Kidney (tissue), 22 donors: ENCODE measurements at places on chromosomes 7 and 10. TPM values are rescaled to one million over a fixed set of nuclear protein-coding genes. Genes with fewer than 3 reads are reported as not detected.

DNA sequence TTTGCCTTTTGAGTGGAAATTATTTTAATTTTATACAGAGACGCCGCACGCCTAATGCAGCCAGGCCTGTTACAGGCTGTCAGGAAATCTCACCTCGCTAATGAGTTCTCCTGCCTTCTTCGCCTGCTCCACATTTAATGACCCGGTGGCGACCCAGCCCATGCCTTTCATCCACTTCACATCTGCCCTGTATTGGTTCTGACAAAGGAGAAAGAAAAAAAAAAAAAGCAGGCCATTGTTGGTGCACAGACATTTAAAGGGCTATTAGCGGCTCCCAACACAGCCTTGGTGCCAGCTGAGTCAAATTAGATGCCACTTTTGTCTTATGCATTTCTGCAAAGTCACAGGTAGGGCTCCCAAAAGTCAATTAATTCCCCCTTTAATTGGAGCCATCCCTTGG is 43.3 kb downstream of the NRAP start:
- DNase-seq = no peak

DNA sequence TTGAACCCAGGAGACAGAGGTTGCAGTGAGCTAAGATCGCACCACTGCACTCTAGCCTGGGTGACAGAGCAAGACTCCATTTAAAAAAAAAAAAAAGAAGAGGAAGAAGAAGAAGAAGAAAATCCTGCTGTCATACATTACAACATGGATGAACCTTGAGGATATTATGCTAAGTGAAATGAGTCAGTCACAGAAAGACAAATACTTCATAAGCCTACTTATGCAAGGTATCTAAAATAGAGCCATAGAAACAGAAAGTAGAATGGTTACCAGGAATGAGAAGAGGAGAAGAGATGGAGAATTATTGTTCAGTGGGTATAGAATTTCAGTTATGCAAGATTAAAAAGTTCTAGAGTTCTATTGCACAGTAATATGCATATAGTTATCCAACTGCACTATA is 466.5 kb downstream of the PLXNA4 start:
- DNase-seq = no peak

DNA sequence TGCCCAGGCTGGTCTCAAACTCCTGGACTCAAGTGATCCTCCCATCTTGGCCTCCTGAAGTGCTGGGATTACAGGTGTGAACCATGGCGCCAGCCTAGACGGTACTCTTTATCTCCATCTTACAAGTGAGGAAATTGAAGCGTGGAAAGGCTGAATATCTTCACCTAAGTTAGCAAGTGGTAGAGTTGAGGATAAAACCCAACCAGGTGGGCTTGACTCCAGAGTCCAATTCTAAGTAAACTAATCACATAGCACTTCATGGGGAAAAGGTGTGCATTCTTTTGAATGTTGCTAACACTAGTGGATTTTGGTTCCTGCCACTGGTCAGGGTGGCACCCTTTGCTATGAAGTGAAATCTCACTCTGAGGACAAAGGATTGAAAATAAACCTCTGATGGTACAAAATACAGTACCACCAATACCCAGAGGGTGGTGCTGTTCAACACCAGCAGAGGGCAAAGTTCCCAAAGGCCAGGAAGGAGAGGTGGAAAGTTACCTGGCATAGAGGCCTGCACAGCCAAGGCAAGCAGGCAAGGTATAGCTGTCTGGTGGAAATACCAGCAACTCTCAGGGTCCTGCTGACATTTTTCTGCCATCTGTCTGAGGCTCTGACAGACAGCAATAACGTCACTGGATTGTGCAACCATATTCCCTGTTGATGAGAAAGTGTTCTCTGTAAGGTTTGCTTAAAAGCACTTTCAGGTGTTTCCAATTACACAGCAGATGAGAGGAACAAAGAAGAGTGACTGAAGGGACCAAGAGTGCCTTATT is 17.6 kb downstream of the ZDHHC16 start:
- peak; percentile 70 for DNase-seq

- no peak for DNase-seq
Observed at GRCh38 chr10:1977461-1977860, 240.1 kb upstream of the ADARB2 start.

DNA sequence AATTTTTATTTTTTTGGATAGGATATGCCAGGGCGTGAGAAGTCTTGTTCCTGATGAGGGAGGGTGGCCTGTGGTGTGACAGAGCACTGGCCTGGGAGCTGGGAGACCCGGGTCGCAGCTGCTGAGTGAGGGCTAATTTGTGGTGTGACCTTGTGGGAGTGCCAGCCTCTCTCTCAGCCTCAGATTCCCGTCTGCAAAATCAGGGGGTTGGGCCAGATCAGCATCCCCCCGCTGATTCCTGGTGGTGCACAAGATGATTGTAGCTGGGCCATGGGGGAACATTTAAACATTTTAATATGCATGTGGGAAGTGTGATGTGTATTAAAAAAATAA is 14.9 kb downstream of the TSPAN15 start:
- DNase-seq = no peak

DNA sequence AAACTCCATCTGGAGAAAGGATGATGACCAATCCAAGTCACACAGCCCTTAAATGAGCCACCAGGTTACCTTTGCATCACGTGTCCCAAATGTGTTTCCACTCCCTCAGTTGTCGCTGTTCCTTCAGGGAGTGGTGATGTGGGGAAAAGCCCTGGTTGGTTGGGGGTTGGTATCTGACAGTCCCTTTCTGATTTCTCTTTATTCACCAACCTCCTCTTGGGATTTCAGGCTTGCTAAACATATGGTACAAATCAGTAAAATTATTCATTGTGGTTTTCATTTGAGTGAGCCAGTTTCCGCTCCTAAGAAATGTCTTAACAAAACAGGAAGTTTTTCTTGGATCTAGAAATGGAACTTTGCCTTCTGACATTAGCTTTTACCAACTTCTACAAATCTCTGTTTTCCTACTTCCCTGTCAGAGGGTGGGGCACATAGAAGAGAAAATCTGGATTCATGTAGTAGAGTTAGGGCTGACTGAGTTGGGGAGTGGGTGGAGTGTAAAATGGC is 40.0 kb upstream of the KMT2E start:
- peak; percentile 75 for DNase-seq

GRCh38 chr7:50962281-50962883 is 179.7 kb upstream of the GRB10 start:
- no peak for DNase-seq

DNA sequence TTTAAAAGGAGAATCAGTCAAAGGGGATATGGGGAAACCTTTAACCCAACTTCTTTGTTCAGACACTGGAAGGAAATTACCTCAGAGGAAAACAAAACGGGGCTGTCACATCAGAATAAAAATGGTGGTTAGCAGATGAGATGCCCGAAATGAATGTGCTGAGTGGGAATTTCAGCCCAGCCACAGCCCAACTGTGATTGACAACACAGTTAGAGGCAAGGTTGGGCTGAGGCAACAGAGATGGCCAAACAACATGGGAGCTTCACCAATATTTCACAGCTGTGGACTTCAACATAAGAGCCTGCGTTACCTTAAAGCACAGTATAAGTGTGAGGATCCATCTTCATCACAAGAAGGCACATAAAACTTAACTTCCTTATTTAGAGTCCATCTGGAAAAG is 133.5 kb upstream of the PTPRZ1 start:
- DNase-seq = no peak

- DNase-seq = no peak
Observed at GRCh38 chr7:141456298-141456697, 94.9 kb upstream of the AGK start.

- DNase-seq = no peak
Observed at GRCh38 chr10:23780331-23780730, 341.5 kb downstream of the OTUD1 start.

GRCh38 chr10:91127341-91128082 is 93.0 kb upstream of the PCGF5 start:
- DNase-seq = peak; percentile 14

GRCh38 chr7:136228171-136228570 is 251.0 kb upstream of the MTPN start:
- no peak for DNase-seq

DNA sequence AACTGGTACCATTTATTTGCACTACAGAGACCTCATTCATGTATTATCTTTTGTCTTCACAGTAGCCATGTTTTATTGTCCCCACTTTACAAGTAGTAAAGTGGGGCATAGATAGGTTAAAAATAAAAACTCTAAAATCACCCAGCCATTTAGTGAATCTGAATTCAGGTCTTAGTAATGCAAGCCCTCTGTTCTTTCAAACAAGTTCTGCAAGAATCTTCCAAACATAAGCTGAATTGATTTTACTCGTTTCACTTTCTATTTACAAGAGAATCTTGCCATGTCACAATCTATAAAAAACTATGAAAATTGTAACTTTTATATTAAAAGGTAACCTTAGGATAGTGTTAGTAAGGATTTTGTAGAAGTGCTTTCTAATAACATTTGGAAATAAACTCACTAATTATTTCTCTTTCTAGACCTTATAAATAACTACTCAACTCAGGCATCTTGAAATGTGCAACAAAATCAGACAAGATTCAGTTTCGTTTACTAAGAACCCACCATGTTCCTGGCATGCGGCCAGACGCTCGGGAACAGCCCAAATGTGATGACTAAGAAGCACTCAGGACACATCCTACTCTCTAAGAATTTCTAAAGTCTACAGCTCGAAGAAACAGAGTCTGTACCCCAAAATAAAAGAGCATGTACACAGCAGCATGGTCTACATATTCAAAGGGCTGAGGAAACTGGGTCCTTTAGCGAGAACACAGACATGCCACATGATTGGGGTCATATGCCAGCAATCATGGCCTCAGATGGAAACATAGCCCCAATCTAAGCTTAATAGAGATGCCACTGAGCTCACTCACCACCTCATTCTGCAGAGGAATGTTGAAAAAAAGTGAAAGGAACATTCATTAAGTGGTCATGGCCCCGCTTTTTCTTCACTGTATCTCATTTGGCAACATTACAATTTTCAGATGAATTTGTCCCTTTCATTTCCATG is 167.6 kb downstream of the AMPH start:
- DNase-seq = peak; percentile 88

GRCh38 chr7:137741443-137741842 is 105.3 kb downstream of the DGKI start:
- DNase-seq = no peak

- DNase-seq = no peak
Observed at GRCh38 chr7:24419511-24419910, 135.5 kb downstream of the NPY start.

- DNase-seq = no peak
Observed at GRCh38 chr10:127203067-127203466, 6.7 kb upstream of the INSYN2A start.

DNA sequence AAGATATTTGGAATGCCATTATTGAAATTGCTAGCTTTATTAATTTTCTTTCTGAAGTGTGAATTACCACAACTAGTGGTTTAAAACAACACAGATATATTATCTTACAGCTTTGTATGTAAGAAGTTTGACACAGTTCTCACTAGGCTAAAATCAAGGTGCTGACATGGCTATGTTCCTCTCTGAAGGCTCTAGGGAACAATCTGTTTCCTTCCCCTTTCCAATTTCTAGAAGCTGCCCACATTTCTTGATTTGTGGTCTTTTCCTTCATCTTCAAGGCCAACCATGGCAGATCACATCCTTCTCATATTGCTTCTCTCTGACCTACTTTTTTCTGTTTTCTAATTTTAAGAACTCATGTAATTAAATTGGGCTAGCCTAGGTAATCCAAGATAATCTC is 43.3 kb upstream of the SLC26A3 start:
- no peak for DNase-seq

DNA sequence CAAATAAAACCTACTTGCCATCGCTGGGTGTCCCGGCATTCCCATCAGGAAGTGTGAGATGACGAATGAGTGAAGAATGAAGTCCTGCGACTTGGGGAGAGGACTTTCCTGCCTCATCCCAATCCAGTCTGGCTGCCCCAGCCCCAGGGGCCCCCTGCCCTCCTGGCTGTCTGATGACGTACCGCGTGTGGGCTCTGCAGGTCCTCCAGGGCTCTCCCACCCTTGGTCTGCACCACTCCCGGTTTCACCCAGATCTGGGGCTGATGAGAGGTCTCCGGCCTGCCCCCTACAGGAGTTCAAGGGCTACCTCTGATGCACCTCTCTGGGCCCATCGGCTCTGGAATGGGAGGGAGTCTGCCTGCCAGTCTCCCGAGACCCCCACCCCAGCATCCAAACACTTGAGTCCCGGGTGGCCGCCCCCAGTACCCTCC is 9.8 kb downstream of the ATP6V1F start:
- DNase-seq = no peak

DNA sequence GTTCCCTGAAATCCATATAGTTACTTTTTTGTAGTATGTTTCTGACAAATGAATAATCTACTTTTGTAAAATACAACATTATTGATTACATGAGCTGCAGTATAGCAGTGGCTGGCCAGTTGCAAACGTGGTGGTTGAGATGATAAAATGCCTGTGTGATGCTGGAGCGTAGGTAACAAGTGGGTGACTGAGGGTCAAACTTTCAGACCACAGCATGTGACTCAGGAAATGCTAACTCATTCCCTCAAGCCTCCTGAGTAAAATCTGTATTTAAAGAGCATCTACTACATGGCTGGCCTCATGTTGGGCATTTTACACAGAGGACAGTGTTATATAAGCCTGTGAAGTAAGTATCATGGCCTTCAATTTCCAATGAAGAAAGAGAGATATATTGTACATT is 585.2 kb downstream of the GRID1 start:
- DNase-seq = no peak

GRCh38 chr7:128914566-128915151 is 4.2 kb upstream of the KCP start:
- DNase-seq = peak; percentile 45

DNA sequence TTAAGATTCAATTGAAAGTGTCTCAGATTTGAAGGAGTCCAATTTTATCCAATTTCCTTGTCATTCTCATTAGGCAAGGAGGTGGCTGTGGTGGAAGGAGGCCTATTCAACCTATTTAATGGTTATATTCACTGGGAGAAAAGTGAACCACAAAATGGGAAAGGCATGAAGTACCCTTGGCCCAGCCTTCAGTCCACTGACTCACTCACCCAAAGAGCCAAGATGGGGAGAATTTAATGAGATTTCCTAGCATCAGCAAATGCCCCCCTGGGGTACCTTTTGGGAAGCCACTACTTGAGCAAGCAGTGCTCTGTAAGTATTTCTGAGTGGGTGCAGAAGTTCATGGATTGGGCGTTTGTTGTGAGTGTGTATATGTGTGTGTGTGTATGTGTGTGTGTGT is 144.1 kb downstream of the NRP1 start:
- no peak for DNase-seq

The SH2D4B gene
- 0.09 TPM for total RNA-seq

The PNLIPRP2 gene
- total RNA-seq = not detected

The NUDT13 gene
- 3.3 TPM for total RNA-seq

The CFAP70 gene
- 6.0 TPM for total RNA-seq

The PON1 gene
- not detected for total RNA-seq

The GNG11 gene
- total RNA-seq = 23.1 TPM

The LIPF gene
- total RNA-seq = not detected

The ANKRD61 gene
- 0.19 TPM for total RNA-seq

The PIK3CG gene
- 8.6 TPM for total RNA-seq

The VPS37D gene
- 13.2 TPM for total RNA-seq
